ENCODE measurements at places on chromosomes 16 and 17.

- DNase-seq, result no peak
Observed at GRCh38 chr17:27807567-27808470, 7.5 kb upstream of the NOS2 start.

GRCh38 chr17:6941989-6942388, 53.9 kb upstream of the ALOX12 start:
- no peak for DNase-seq

DNA sequence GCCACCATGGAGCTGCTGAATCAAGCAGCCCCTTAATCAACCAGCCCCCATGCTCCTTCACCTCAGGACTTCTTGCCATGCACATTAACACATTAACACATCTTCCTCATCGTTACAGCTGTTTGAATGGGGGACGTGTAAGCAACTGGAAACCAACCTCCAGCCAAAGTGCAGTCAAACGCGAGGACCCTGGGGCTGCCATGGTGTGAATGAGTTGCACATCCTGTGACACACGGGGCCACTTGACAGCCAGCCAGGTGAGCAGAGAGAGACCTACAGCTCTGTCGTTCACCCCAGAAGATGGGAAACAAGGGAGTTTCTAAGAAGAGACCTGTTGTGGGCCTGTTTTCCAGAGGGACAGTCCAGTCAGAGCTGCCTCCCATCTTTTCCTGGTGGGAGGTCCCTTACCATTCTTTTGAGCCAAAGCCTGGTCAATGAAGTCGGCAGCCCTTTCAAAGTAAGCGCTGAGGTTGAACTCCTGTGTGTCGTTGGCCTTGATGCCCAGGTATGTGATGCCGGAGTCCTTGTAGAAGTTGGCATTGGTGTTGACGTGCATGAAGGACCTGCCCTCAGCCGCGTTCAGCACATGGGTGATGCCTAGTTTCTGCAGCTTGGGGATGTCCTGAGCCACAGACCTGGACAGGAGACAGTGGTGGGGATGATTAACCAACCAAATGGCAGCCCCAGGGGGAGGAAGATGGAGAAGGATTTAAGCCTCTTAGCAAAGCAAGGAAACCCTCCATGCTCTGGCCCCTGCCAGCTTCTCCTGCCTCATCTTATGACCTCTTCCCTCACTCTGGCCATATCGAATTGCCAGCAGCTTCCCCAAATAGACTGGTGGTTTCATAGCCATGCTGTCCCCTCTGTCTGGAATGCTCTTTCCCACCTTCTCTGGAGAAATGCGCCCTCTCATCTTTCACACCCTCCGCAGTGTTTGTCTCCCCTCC, 4.2 kb downstream of the DUSP3 start:
- no peak for DNase-seq

DNA sequence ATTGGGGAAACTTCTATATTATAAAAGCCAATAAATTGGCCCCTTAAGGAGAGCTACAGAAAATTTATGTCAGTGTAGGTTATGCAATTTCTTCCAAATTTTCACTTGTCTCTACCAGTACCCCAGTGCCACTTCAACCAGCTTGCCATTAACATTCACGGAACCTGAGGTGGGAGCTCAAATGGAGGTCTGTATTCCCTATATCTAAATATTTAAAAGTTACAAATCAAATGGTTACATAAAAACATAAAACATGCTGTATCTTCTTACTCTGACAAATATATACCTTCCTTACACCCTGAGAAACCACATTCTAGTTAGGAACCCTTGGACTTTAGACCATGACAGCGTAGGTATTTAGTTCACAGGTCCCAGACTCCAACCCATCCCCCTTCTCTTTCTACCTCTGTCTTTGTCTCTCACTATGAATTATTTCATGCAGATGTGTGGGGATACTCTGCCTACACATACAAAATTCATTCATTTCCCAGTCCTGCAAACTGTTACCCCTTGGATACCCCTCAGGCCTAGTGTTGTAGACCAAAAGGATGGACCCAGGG, 127.8 kb upstream of the PMFBP1 start:
- no peak for DNase-seq

- peak; percentile 95 for DNase-seq
Observed at GRCh38 chr17:15123593-15124263, 141.4 kb downstream of the PMP22 start.

DNA sequence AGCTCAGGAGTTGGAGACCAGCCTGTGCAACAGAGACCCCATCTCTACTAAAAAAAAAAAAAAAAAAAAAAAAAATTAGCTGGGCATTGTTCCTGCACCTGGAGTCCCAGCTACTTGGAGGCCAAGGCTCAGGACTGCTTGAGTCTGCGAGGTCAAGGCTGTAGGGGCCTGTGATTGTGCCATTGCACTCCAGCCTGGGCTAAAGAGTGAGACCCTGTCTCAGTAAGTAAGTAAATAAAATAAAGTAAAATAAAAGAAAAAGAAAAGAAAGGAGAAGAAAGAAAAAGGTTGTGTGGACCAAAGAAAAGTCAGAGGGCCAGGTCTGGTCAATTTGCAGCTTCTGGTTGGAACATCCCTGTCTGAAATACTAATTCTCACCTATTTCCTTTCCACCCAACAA, 18.4 kb downstream of the MT1X start:
- no peak for DNase-seq

GRCh38 chr16:57089406-57089805, 3.0 kb upstream of the CPNE2 start:
- no peak for DNase-seq

DNA sequence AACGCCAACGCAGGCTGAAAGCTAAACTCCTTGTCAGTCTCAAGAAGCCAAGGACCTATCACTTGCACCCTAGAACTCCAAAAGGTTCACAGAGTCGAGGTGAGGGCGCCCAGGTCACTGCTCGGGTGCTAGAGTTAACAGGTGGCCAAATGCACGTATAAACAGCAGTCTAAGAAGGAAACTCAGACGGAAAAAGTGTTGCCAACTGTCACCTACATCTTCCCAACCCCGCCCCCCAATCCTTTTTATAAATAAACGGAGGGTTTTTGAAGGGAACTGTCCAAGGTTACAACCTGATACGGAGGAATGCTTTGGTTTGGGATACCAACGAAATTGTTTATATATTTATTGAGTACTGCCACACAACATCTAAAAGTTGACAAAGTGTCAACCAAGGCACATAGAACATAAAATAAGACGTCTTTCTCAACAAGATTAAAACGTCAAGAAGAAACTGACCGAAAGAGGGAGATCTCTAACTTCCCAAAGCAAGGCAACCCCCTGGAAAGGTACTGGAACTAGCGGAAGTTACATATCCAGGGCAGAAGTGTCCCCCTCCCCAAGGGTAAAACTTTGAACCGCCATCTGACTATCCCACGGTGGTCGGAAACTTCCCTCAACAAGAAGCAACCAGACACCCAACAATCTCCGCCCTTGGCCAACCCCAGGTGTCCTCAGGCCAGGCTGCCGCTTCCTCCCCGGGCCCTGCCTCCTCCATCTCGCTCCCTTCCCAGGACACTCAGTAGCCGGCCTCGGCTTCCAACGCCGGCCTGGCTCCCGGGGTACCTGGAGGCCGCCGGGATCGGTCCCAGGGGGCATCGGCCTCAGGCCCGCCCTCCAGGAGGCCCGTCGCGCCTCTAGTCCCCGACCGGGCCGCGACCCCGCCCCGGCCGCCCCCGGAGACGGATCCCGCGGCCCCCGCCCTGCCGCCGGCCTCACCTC, 982 bp downstream of the SPAG9 start:
- DNase-seq, result peak; percentile 49

- DNase-seq, result no peak
Observed at GRCh38 chr17:68302666-68303065, 11.4 kb downstream of the ARSG start.

GRCh38 chr16:85168732-85169256, 56.5 kb upstream of the CIBAR2 start:
- peak; percentile 82 for DNase-seq

DNA sequence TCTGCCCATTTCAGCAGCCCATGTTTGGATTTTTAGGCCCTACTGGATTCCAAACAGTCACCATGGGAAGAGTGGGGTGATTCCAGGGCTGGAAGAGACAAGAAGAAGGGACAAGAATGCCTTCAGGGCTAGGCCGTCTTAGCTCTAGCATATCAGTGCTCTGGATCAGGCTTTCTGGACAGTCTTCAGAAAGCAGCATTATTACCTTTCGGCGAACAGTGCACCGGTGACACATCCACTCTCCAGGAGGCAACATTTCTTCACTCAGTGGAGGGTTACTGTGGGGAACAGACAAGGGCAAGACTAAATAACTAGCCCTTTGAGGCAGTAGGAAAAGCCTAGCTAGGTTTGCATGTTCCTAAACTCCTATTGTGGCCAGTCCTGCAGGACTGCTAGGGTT, 23.9 kb upstream of the DHRS13 start:
- no peak for DNase-seq

DNA sequence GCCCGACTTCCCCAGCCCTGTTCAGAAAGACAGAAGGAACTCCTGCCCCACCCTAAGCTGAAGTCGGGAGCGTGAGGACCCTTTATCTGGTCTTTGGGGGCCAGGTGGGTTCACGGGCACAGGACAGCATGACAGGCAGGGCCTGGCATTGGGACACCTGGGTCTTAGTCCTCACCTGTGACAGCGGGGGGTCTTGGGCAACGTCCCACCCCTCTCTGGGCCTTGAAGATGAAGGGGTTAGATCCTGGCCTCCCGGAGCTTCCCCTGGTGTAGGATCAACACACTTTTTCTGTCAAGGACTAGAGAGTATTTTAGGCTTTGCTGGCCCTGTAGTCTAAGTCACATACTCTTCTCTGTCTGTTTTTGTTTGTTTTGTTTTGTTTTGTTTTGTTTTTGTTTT, 65.1 kb downstream of the JPH3 start:
- no peak for DNase-seq

Measured in fibroblast of skin of right biceps (primary cell).